ENCODE measurements at places on chromosomes 2 and 18.

- no peak for DNase-seq
Observed at GRCh38 chr2:148052687-148053086, 31.8 kb downstream of the MBD5 start.

GRCh38 chr2:21233194-21233593, 109.4 kb downstream of the TDRD15 start:
- DNase-seq: no peak

DNA sequence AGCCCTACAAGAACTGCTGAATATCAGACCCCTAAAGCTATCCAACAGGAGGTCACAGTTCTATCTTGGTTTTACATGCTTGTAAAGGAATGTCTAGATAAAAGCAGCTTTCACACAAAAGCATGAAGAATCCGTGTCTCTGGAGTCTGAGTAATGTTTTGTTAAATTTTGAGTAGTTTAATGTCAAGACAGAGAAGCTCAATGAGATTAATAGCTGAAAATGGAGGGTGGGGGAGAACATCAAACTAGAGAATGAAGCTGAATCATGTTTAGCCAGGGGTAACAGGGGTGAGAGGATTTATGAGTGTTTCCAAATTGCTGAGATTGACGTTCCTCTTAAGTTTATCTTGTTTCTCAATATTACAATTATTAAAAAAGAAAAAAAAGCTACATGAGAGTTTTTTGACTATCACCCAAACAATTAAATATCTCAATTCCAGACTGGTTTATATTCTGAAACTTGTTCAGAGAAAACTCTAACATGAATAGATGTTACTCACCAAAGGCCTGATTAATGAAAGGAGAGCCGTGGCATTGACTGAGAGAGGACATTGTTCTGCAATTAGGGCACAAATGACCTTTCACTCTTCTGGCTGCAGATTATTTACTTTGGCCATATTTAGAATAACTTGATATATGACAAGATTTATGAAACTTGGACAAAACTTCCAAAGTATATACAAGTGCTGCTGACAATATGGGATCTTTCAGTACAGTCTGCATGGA, 266.4 kb upstream of the ETAA1 start:
- DNase-seq: no peak

DNA sequence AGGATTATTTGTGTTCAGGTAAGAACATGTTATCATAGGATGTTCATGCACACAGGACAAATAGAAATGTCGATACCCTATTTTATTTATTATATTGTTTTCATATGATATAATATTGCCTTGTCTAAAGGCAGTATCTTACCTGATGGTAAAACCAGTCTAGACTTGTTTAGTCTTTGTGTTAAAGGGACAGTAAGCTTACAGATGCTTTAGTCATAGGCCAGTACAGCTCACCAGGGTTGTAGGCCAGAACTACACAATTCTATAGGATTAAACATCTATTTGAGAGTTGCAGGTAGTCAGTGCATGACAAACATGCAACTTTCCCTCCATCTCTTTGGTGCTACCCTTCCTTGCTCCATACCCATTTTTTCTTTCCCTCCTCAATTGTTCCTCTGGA, 158.5 kb downstream of the GALNT3 start:
- no peak for DNase-seq

DNA sequence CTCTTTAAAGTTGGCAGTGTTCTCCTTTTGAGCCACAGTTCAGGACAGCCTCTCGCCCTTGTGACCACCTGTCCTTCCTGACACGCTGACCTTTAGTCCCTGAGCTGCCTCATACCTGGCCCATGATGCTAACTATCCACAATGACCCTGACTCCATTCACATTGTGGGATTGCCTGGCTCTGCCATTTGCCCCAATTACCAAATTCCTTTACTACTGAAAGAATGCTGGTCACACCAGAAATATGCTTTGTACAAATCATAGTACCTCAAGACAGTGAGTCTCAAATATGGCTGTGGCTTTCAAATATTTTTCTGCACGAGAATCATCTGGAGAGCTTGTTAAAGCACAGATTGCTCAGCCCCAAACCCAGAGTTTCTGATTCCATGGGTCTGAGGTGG, 54.2 kb downstream of the LTBP1 start:
- no peak for DNase-seq

- DNase-seq: no peak
Observed at GRCh38 chr2:131037398-131038257, 55.6 kb downstream of the FAM168B start.

- no peak for DNase-seq
Observed at GRCh38 chr2:230589497-230590015, 123.1 kb upstream of the CAB39 start.

DNA sequence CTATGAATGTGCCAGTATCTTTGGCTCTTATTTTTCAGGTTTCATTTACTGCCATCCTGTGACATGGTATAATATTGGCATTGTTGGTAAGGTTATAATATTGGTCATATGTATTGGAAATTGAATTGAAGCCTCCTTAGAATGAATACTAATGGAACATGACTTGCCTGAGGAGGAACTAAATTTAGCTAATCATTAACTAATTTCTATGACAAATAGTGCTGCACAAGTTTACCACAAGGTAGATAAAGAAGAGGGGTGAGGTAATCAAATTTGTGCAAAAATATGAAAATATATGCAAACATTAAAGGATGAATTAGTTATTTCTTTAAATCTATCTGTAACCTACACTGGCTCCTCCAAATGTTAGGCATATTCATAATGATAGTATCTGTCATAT, 43.2 kb upstream of the ORC2 start:
- DNase-seq: no peak

DNA sequence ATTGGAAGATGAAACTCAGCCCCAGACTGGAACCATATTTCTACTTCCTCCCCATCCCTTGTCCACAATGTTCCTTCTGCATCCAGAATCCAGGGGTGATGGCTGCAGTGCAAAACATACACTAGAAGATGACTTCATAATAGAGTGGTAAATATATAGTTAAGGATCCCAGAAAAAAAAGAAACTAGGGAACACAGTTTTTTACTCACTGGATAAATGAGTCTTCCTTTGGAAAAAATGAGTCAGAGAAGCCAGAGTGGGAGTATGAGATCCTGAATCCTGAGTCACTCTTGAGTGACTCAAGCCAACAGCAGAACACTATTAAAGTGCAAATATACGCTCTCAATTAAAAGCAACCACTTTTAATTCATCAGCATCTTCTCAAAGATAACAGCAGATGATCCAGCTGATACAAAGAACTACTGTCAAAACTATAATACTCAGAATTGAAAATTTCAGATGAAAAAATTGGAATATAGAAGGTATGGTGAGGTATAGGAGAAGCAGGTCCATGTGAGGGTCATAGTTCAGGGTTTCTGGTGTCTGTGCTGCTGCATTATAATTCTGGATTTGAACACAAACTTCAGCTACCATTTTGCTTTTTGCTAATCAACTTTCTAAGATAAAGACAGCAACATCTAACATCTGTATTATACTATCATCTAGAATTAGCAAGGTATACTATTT, 987.2 kb upstream of the CDH2 start:
- peak; percentile 7 for DNase-seq

GRCh38 chr2:166394245-166394644, 18.5 kb upstream of the SCN9A start:
- no peak for DNase-seq

GRCh38 chr18:54466248-54467005, 108.7 kb downstream of the C18orf54 start:
- DNase-seq: no peak

DNA sequence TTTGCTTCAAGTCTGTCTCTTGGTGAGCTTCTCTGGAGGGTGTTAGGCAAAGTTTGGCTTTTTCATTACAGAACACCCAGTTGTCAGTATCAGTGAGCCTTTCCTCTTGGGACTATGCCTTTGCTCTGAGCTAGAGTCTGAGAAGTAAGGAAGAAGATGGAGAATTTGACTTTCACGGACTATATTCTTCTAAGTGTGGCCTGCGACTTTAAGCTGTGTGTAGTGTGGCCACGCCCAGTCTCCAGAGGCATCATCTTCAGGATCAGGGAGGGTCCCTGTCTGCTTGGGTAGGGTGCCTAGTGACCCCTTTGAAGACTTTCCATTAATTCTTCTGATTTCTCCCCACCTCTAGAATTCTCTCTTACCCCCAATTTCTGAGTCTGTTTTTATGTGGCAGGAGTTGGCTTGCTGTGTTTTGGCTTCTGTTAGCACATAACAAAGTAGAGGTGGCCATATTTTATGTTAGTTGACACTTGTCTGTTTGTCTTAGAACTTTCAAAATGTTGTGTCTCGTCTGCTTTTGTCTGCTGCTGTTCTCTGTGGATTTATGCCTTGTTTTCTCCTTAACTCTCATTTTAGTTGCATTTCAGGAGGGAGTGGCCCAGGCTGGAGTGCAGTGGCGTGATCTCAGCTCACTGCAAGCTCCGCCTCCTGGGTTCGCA, 8.6 kb downstream of the PLEKHB2 start:
- DNase-seq: no peak

DNA sequence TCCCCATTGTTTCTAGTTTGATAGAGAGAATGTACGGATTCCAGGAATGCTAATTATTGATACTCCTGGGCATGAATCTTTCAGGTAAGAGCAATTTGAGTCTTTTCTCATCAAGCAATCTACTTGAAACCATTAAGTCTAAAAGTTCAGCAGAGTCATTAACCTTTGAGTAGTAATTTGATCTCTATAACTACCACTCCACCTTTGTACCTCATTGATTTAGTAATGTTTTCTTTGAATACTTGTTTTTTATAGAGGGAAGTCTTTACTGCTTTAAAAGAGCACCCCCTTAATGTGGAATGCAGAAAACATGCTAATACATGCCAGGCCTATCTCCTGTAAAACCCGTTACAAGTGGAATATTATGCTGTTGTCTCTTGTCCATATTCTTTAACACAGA, 45.0 kb downstream of the EIF5B start:
- no peak for DNase-seq

GRCh38 chr2:227602358-227602757, 3.7 kb downstream of the SCYGR2 start:
- no peak for DNase-seq

DNA sequence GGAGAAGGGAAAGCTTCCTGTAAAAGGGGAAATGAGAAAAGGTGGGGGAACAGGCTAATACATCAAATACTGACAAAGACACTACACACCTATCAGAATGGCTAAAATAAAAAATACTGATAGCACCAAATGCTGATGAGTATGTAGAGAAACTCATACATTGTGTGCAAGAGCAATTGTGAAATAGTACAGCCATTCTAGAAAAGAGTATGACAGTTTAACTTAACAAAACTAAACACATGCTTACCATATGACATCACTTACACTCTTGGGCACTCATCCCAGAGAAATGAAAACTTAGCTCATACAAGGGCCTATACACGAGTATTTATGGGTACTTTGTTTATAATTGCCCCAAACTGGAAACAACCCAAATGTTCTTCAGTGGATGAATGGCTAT, 53.4 kb downstream of the ZNF638 start:
- no peak for DNase-seq

DNA sequence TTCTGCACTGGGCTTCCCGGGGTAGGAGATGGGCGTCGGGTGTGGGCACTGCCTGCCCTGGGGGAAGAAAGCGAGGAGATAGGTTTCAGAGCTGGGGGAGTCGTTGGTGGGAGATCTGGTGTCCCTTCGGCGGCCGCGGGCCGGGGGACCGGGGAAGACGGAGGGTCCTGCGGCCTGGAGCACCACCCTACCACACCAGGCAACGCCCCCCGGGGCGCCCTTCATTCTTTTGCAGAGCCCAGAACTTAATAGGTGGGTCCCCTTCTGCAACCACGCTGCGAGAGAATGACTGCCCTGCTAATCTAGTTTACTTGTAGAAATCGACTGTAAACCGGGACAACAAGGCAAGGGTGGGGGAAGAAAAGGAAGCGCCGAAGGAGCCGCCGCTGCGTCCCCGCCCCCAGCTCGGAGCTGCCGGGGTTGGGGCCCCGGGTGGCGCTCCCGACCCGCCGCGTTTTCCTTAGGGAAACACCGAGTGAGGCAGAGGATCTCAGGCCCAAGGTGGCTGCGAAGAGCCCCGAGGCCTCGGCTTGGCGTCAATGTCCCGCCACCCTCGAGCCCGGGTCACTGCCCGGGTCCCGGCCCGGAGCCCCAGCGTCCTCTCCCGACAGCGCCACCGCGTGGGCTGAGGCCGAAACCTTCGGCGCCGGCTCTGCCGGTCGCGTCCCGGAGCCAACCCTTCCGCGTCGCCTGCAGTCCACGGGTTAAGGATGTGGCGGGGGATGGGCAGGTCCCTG, 5.4 kb upstream of the SATB2 start:
- DNase-seq: peak; percentile 99

DNA sequence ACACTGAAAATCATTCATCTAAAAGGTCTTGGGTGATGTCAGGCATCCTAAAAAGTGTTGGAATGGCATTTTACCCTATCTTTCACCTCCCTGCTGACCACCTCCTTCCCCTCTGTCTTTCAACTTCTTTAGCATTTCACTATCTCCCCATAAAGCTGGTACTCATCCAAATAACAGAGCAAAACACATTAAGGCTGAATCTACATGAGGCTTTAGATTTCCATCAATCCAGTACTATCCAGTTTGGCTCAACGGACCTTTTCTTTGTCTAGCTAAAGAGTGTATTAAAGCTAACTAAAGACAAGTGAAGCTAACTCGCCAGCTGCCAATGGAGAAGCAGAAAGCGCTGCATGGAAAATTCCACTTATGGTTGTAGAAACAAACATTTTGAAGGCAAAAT, 122.5 kb upstream of the NCKAP5 start:
- no peak for DNase-seq

GRCh38 chr2:241123816-241124536, 21.9 kb upstream of the MTERF4 start:
- DNase-seq: no peak

GRCh38 chr2:70632388-70632787, 78.8 kb upstream of the TGFA start:
- DNase-seq: no peak

- DNase-seq: no peak
Observed at GRCh38 chr2:70962211-70962884, 16.1 kb upstream of the ANKRD53 start.

GRCh38 chr2:172248785-172249187, 146.1 kb upstream of the DLX2 start:
- DNase-seq: peak; percentile 53

DNA sequence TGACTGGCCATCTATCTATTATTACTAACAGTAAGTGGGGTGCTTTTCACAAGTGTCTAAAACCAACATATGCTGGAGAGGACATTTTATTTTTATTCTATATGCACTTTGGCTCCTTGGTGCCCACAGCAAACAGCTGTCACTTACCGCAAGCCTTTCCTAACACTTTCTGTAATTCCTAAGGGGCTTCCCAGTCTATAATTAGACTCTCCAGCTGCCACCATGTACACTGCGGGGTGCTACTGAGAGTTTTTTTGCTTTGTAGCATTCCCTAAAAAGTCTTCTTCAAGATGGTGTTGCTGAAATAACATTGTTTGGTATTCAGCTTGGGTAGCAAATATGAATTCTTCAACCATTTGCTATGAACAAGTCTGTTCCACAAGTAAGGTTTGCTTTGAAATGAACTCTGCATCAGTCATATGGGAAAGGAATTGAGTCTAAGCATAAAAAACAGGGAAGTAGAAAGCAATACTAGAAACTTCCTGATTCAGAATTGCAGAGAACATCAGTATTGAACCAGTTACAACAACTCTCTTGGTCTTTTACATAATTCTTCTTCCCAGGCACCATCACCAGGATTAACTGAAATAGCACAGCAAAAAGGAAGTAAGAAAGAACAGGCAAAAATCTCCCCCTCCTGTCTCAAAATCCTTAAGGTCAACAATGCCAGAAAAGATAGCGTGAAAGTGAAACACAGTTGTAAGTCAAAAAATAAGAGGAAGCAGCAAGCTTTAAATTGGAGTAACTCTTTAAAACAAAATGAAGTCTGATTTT, 28.6 kb downstream of the EPB41L3 start:
- no peak for DNase-seq

- no peak for DNase-seq
Observed at GRCh38 chr2:169007941-169008340, 23.2 kb downstream of the ABCB11 start.

GRCh38 chr18:5582076-5582475, 38.3 kb upstream of the EPB41L3 start:
- no peak for DNase-seq
